ENCODE measurements at places on chromosomes 4 and X. TPM values are rescaled to one million over a fixed set of nuclear protein-coding genes. Genes with fewer than 3 reads are reported as not detected.

Gene MFAP3L
- total RNA-seq: 10.0 TPM

Gene TIGD4
- total RNA-seq: 0.64 TPM

Gene GAGE12F
- total RNA-seq: not detected

Gene DCLK2
- total RNA-seq: 18.6 TPM

Gene PDCL2
- not detected for total RNA-seq

Gene ATP5ME
- 148 TPM for total RNA-seq

Gene DGAT2L6
- not detected for total RNA-seq

DNA sequence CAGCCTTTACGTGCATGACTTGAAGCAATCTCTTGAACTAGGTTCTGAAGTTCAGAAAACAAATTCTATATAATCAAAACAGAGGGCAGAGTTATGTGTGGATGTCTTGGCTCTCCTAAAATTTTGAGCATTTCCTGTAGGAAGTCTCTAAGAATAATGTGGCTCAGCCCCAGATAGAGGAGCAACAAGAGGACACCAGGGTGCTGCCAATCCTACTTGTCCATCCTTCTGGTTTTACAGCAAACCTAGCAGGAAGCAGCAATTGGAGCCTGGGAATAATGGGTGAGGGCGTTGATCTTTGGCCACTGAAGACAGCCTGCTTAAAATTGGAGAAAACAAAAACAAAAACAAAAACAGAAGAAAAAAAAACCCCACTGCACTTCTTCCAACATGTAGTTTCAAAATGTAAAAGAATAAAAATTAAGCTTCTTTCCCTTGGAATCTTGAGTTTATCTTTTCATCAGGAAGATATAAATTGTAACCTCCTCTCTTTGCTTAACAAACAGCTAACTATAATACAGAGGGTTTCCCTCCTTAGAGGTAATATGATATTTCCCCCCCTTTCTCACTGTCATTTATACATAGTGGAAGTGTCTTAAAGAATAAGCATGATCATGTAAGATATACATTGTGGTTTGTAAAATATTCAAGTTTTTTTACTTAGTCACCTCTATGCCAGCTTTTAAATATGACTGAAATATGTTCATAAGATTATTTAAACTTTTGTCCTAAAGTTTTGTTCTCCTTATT lies 130.6 kb downstream of the FBXO8 start:
- DNase-seq: no peak

DNA sequence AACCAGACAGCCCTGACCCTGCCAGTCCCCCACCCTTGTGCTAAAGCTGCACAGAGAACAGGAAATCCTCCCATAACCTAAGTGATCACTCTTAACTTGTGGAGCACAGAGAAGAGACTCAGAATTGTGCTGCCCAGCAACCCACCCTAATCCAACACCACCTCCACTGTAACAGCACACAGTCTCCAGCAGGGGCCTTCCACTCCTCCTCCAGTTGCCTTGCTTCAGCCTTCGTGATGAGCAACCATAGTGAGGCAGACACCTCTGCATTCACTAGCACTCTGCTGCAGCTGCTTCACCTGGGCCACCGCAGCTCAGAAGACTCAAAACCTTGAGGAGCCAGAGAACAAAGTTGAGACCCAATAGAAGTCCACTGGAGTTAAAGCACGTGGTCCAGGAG lies 7.9 kb upstream of the UGT2B4 start:
- DNase-seq: no peak

- DNase-seq: no peak
These were observed 394.6 kb upstream of the DMD start for GRCh38 chrX:33605997-33606396.

DNA sequence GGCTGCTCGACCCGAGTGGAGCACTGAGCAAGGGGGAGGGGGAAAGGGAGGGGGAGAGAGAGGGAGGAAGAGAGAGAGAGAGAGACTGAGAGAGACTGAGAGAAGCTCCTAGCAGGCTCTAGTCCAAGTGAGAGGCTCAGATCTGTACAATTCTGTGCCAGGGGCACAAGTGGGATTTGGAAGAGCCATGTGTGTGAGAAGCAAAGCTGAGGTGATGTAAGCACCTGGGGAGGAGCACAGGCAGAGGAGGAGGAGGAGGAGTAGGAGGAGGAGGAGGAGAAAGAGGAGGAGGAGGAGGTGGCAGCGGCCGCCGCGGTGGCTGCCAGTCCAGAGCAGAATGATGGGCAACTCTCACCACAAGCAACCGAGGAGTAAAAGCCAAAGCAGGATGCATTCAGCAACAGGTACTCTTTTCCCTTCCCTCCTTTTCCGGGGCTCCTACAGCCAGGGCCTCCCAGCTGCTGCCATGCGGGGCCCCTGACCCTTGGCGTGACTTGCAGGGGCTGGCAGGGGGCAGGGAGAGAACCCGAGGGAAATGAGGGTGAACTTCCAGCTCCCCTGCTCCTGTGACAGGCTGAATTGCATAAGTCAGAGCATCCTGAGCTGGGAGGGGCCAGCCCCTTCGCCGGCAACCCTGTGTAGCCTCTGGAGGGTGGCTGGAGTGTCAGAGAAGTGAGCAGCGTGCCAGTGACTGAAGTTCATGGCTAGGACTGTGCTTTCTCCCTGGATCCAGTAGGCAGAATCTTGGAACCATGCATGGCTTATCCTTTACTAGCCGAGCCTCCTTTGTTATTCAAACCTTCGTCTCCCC lies 62.2 kb downstream of the RTL5 start:
- no peak for DNase-seq

GRCh38 chrX:32496671-32497070 lies 714.7 kb downstream of the DMD start:
- no peak for DNase-seq

- DNase-seq: peak; percentile 13
These were observed 140.9 kb downstream of the MAPK10 start for GRCh38 chr4:86218746-86219473.

- DNase-seq: peak; percentile 46
These were observed 55.5 kb downstream of the PJA1 start for GRCh38 chrX:69109706-69110105.

GRCh38 chr4:103375278-103375677 lies 177.1 kb upstream of the CENPE start:
- no peak for DNase-seq

GRCh38 chrX:137052643-137053235 lies 18.9 kb upstream of the GPR101 start:
- no peak for DNase-seq

DNA sequence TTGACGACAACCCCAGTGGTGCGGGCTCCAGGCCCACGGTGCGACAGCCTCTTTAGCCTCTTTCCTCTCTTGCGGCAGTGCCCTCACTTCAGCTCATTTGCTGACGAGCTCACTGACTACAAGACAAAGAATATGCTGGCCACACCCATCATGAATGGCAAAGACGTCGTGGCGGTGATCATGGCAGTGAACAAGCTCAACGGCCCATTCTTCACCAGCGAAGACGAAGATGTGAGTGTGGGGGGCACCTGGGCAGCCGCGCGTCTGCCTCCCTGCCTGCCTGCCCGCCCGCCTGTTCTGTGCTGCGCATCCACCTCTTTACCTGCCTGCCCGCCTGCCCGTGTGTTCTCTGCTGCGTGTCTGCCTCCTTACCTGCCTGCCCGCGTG lies 9.2 kb downstream of the PDE6B start:
- DNase-seq: no peak

DNA sequence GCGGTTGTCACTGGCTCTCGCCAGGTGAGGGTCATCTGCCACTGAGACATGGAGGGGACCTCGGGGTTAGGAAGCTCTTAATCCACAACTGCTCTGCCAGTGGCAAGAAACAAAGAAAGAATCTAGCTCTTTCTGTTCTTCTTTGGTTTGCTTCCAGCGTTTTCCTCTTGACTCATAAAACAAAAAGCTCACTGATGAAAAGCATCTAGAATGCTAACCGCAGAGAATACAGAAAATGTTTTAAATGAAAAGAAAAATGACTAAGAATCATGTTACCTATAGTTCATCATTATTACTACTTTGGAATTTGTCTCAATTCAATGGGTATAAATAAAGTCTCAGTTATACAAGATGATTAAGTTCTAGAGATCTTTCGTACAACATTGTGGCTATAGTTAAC lies 274.8 kb upstream of the TENM3 start:
- no peak for DNase-seq

DNA sequence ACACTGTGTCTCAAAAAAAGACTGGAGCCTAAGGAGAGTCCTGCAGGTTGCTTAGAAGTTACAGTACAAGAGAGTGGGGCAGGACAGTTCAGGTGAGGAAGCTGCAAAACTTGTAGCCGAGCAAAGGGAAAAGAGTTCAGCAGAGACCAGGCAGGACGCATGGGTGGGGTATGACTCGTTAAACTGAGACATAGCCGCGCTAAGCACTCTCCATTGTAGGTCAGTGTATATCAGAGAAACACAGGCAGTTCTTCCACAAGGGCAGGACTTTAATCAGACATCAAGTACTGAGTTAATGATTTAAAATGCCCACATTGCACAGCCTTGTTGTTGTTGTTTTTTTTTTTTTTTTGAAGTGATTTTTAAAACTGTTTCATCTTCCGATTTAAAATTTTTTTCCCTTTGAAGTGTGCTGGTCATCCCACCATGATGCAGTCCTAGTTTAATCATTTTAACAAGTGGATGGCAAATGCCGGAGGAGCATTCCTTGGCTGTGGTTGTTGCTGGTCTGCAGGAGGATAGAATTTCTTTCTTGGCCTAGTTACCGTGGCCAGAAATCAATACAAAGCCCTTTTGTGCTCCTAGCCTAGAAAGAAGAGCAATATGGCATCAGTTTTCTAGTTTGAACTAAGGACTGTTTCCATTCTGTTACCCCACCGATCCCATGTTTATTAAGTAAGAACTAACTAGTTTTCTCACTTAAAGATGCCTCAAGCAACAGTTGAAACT lies 10.3 kb downstream of the LAP3 start:
- no peak for DNase-seq

GRCh38 chr4:161540265-161540664 lies 623.5 kb downstream of the FSTL5 start:
- DNase-seq: no peak

GRCh38 chr4:152961773-152962115 lies 25.6 kb downstream of the FHDC1 start:
- DNase-seq: no peak

- no peak for DNase-seq
These were observed 59.4 kb upstream of the NAP1L5 start for GRCh38 chr4:88757067-88757466.

Measured in prostate gland (tissue), 2 donors.